Peyer's patch (tissue), 4 donors: ENCODE measurements at places on chromosomes 13 and 19. TPM values are rescaled to one million over a fixed set of nuclear protein-coding genes. Genes with fewer than 3 reads are reported as not detected.

GRCh38 chr13:21344662-21345176 is 114.4 kb downstream of the ZDHHC20 start:
- no peak overlapping the region for H3K4me3 ChIP-seq
- H3K4me1 ChIP-seq = no peaks in the 10 kb centered on the region
- no peaks in the 10 kb centered on the region for H3K36me3 ChIP-seq
- H3K27ac ChIP-seq = no peak overlapping the region

DNA sequence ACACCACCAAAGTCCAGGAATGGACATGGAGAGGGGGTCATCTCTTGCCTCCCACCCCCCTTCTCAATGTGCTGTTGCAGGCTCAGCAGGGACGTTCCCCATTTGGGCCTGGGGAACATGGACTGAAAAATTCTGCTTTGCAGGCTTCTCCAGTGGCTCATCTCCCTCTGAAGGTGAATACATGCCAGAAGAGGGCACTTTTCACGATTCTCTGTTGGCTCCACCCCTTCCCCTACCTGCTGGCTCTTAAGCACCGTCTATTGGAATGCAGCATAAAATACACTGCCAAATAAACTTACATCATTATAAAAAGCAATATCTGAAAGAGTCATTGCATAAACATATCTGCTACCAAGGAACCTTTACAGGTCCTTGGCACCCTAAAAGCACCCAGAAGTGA is 35.7 kb downstream of the NHLRC3 start:
- no peaks in the 10 kb centered on the region for H3K27me3 ChIP-seq
- H3K4me3 ChIP-seq = no peak overlapping the region
- H3K4me1 ChIP-seq = no peaks in the 10 kb centered on the region
- DNase-seq = no peak
- no peaks in the 10 kb centered on the region for H3K36me3 ChIP-seq

DNA sequence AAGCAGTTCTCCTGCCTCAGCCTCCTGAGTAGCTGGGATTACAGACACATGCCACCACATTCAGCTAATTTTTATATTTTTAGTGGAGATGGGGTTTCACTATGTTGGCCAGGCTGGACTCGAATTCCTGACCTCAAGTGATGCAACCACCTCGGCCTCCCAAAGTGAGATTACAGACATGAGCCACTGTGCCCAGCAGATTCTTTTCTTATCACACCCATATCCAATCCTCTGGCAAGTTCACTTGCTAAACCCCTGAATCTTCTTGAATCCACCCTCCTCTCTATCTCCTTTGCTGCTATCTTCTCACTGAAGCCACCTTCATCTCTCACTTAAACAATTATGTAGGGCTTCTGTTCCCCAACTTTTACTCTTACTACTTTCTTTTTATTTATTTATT is 17.5 kb downstream of the TMEM143 start:
- H3K36me3 ChIP-seq = no peaks in the 10 kb centered on the region
- H3K4me1 ChIP-seq = no peaks in the 10 kb centered on the region
- no peak for DNase-seq
- H3K27me3 ChIP-seq = no peaks in the 10 kb centered on the region

- peak; percentile 95 for DNase-seq
- H3K4me3 ChIP-seq = peak within 1 kb of the TSS; percentile 66
- peak within 1 kb of the TSS; percentile 80 for H3K27ac ChIP-seq
- H3K36me3 ChIP-seq = peaks cover 8% of the 10 kb centered on the region
- no peaks in the 10 kb centered on the region for H3K27me3 ChIP-seq
Observed at GRCh38 chr13:110561344-110562035, at the start of gene RAB20. TSS of gene RAB20 (minus strand) at chr13:110561722. CDS start at chr13:110561519, 203 bp downstream.

DNA sequence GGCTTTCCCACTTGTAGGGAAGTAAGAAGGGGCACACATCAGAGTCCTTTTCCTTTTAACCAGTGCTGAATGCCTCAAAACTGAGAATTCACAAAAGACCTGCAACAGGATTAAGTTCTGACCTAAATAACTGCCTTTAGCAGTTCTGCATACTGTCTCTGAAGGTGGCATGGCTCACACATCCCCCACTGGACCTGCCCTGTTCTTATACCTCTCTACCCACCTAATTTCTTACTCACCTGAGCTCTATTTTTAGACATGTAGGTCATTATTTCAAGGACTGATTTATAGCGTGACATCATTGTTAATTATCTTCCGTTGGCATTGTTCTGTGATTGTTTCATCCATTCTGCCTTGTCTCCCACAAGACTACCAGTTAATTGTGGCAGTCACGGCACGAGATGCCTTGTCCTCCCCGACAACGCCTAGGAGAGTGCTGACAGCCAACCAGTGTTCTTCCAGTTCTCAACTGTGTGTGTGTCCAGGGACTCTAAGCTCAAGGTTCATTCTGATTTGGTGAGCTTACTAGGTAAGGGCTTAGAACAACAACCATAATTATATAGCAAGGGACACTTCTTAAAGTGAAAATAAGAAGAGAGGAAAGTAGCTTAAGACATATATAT is 27.1 kb upstream of the UBL3 start:
- no peak overlapping the region for H3K4me3 ChIP-seq
- peak; percentile 60 for DNase-seq
- no peaks in the 10 kb centered on the region for H3K4me1 ChIP-seq
- H3K27ac ChIP-seq = no peak overlapping the region
- H3K27me3 ChIP-seq = no peaks in the 10 kb centered on the region

DNA sequence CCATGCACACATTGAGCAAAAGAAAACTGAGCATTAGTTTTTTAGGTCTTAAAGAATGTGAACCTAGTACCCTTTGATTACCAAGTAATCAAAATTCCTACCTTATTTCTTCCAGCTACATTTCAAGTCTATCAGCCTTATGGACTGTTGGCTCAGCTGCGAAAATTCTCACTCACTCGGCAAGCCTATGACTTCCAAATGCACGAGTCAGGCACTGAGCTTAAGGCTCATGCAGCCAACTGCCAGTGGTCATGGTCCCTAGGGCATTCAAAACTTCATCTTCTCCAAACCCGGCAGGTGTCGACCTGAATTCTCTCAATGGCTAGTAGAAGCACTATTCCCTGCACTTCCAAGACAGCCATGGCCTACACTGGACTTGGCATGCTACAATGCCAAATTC is 41.2 kb downstream of the RUBCNL start:
- H3K4me3 ChIP-seq = no peak overlapping the region
- no peaks in the 10 kb centered on the region for H3K27me3 ChIP-seq
- H3K36me3 ChIP-seq = no peaks in the 10 kb centered on the region
- H3K27ac ChIP-seq = no peak overlapping the region
- no peaks in the 10 kb centered on the region for H3K4me1 ChIP-seq

- no peaks in the 10 kb centered on the region for H3K4me1 ChIP-seq
- H3K27me3 ChIP-seq = no peaks in the 10 kb centered on the region
- H3K4me3 ChIP-seq = peak overlapping the region; percentile 53
- no peak for DNase-seq
- peak overlapping the region; percentile 92 for H3K27ac ChIP-seq
Observed at GRCh38 chr13:71864986-71865873, 1.8 kb downstream of the DACH1 start.

DNA sequence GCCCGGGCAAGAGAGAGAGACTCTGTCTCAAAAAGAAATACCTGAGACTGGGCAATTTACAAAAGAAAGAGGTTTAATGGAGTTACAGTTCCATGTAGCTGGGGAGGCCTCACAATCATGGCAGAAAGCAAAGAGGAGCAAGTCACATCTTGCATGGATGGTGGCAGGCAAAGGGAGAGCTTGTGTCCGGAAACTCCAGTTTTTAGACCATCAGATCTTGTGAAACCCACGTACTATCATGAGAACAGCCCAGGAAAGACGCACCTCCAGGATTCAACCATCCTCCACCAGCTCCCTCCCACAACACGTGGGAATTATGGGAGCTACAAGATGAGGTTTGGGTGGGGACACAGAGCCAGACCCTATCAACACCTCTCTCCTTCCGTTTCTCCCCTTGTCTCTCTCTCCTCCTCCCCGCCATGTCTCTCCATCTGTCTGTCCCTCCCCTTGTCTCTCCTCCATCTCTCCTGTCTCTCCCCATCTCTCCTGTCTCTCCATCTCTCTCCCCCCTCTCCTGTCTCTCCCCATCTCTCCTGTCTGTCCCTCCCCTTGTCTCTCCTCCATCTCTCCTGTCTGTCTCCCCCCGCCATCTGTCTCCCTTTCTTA is 10.0 kb downstream of the POLR2E start:
- H3K27me3 ChIP-seq = no peaks in the 10 kb centered on the region
- H3K27ac ChIP-seq = peak overlapping the region; percentile 32
- H3K4me1 ChIP-seq = no peaks in the 10 kb centered on the region

- no peaks in the 10 kb centered on the region for H3K36me3 ChIP-seq
- no peak for DNase-seq
- no peak overlapping the region for H3K4me3 ChIP-seq
- H3K4me1 ChIP-seq = no peaks in the 10 kb centered on the region
Observed at GRCh38 chr13:54194233-54195024, 1165.8 kb downstream of the OLFM4 start.

DNA sequence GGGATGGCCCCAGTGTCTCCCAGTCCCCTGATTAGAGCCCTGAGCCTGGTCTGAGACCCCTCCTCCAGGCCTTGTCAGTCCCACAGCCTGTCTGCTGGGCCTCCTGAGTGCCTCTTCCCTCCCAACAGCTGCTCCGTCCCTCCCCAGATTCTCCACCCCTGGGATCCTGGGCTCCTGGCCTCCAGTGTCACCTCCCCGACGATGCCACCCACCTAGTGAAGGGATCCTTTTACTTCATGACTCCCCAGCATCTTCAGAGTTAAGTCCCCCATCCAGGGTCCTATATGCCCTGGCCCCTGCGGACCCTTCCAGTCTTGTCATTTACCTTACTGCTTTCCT is 4.4 kb upstream of the PRX start:
- peak overlapping the region; percentile 78 for H3K27ac ChIP-seq
- H3K36me3 ChIP-seq = no peaks in the 10 kb centered on the region
- H3K27me3 ChIP-seq = no peaks in the 10 kb centered on the region
- peaks cover 10% of the 10 kb centered on the region for H3K4me1 ChIP-seq
- no peak overlapping the region for H3K4me3 ChIP-seq
- DNase-seq = no peak

The ZNF324 gene
- total RNA-seq = 18.9 TPM

The OR4F17 gene
- not detected for total RNA-seq

The APLP1 gene
- 8.3 TPM for total RNA-seq

The NKPD1 gene
- total RNA-seq = 0.35 TPM

The ZNF845 gene
- total RNA-seq = 7.1 TPM

The ONECUT3 gene
- total RNA-seq = not detected

The KCNK6 gene
- total RNA-seq = 7.4 TPM

The ARHGAP33 gene
- total RNA-seq = 8.6 TPM
